ENCODE measurements at places on chromosomes 3 and 15.

GRCh38 chr3:106059953-106060517 lies 191.2 kb upstream of the CBLB start:
- DNase-seq, result no peak

GRCh38 chr3:487614-488013 lies 291.1 kb downstream of the CHL1 start:
- no peak for DNase-seq

- DNase-seq, result no peak
Measured at GRCh38 chr3:4392992-4393391, 74.1 kb downstream of the SUMF1 start.

DNA sequence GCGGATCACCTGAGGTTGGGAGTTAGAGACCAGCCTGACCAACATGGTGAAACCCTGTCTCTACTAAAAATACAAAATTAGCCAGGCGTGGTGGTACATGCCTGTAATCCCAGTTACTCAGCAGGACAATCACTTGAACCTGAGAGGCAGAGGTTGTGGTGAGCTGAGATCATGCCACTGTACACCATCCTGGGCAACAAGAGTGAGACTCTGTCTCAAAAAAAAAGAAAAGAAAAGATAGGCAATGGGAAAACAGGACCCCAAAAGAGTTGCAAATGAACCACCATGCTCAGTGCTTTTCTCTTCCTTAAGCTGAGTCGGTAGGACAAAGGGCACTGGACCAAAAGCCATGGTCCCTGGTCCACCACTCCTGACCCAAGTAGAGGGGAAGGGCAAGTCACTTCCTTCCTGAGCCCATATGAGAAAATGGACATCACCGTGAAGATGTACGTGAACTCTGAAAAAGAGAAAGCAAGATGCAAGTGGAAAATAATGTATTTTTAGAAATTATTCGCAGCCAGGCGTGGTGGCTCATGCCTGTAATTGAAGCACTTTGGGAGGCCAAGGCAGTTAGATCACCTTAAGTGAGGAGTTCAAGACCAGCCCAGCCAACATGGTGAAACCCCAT lies 2.6 kb downstream of the ITGB5 start:
- DNase-seq, result no peak

- no peak for DNase-seq
Measured at GRCh38 chr3:139020868-139021234, at the start of gene PRR23B. PRR23B (minus strand) TSS chr3:139020926; CDS start chr3:139020661, 265 bp downstream.

GRCh38 chr3:24454856-24455255 lies 39.8 kb downstream of the THRB start:
- DNase-seq, result no peak

GRCh38 chr15:32747921-32748342 lies 30.1 kb downstream of the GREM1 start:
- no peak for DNase-seq

GRCh38 chr15:63605816-63606215 lies 8.6 kb downstream of the FBXL22 start:
- peak; percentile 66 for DNase-seq

DNA sequence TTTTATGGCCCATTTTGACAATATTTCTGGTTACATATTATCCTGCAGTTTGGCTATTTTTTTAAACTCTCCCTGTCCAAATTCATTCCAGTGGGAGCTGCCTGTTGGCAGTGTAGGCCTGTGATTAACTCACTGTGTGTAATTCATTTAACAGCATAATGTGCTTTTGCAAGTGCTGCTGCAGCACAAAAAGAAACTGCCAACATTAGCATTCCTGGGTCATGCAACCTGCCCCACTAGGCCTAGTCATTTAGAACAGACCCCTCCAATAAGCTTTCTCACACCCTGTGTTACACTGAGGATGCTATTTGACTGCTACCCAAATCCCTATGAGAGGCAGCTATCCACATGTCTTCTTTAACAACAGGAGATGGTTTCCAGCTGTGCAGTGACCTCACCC lies 251.2 kb upstream of the UBE2E2 start:
- DNase-seq, result no peak

DNA sequence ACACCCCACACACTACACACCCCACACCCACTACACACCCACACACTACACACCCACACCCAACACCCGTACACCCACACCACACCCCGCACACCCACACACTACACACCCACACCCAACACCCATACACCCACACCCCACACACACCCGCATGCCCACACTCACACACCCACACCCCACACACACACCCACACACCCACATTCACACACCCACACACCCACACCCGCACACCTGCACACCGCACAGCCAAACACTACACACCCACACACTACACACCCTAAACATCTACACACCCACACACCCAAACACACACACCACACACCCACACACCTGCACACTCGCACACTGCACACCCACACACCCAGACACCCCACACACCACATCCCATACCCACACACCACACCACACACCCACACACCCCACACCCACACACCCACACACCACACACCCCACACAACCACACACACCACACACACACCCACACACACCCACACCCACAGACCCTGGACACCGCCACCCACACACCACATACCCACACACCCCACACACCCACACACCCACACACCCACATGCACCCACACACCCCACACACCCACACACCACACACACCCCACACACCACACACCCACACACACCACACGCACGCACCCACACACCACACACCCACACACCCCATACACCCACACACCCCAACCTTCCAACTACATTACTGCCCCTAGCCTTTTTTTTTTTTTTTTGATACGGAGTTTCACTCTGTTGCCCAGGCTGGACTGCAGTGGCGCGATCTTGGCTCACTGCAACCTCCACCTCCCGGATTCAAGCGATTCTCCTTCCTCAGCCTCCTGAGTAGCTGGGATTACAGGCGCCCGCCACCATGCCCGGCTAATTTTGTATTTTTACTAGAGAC lies 16.9 kb downstream of the CEP19 start:
- DNase-seq, result no peak

DNA sequence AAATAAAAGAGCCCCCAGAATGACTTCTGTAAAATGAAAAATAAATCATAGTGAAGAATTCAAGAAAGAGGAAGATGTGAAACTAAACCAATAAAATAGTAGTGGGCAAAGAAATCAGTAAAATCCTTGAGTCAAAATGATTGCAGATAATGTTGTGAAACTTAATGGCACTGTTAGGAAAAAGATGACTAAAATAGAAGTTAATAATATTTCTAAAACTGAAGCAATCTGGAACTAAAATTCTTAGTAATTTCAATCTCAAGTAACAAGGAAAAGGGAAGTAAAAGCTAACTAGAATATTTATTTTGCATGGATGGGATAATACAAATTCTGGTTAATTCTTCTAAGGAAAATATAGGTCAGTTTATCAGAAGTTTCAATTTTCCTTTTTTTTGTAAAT lies 84.6 kb downstream of the TMCO5A start:
- DNase-seq, result no peak

GRCh38 chr3:183307749-183308148 lies 54.7 kb downstream of the B3GNT5 start:
- no peak for DNase-seq

- DNase-seq, result no peak
Measured at GRCh38 chr3:49772703-49773102, 13.6 kb downstream of the IP6K1 start.

DNA sequence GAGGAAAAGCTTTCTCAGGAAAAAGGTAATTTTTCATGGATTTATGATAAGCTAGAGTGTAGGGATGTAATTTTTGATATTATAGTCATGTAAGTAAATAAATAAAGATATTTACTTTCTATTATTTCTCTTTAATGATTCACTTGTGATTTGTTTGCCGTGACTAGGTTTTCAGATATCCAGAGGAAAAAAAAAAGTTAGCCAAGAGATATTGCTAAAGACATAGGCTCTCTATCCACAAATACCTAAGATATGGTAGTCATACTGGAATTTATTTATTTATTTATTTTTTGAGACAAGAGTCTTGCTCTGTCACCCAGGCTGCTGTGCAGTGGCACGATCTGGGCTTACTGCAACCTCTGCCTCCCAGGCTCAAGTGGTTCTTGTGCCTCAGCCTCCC lies 59.9 kb downstream of the AP4E1 start:
- no peak for DNase-seq

- no peak for DNase-seq
Measured at GRCh38 chr3:5136919-5137429, 14.9 kb downstream of the ARL8B start.

DNA sequence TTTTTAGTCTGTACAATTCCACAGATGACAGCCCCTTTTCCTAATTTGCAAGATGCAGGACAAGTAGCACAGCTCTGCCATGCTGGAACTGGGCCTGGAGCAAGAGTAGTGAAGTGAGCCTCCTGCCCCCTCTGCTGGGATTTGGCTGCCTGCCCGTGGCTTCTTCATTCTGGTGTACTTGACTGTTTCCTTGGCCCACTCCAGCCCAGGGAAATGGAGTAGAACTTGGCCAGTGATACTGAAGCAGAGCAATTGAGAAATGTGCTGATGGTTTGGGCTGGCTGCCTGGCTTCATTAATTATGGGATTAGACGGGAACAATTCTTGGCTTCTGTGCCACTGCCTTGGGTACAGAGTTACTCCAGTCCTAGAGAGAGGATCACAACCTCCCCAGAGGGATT lies 2.8 kb downstream of the GPD1L start:
- no peak for DNase-seq

DNA sequence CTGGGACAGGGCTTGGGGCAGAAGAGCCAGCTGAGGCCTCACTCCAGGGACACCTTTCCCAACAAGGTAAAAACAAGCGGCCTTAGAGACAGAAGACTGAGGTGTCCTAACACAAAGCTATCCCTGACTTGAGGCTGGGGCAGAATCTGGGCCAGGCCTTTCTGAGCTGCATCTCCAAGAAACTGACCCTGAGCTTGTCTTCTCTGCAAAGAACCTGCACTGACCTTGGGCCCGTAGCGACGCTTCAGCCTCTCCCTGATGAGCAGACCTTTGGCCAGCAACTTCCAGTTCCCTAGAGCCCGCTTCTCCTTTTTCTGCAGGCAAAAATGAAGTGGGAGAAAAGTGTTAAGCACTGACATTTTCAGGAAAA lies 22.2 kb downstream of the TMEM43 start:
- no peak for DNase-seq

GRCh38 chr15:58588096-58588495 lies 156.3 kb downstream of the LIPC start:
- DNase-seq, result no peak

GRCh38 chr3:171833789-171834460 lies 9.2 kb upstream of the TMEM212 start:
- DNase-seq, result no peak

GRCh38 chr3:72230774-72231379 lies 445.9 kb upstream of the PROK2 start:
- no peak for DNase-seq

GRCh38 chr15:91790836-91791235 lies 62.7 kb upstream of the SLCO3A1 start:
- DNase-seq, result no peak

DNA sequence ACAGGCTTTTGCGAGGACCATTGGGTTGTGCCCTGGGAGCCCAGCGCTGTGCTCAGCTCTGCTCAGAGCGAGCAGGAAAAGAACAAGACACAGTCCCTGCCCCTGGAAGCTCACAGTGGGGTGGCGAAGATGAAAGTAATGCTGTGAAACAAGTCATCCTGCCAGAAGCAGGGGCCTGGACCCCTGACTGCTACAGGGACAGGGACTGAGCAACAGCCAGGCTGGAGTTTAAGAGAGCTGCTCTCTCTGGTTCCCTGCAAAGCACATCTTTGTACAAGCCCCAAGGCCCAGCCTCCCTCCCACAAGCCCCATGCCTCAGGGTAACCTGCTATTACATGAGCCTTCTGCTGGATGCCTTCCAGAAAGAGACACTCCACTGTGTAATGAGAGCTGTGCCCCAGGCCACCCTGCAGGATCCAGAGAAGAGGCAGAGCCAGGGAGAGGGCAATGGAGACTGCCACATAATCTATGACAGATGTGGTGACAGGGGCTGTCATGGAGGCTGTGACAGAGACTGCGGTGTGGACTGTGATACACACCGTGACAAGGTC lies 7.1 kb upstream of the HCN4 start:
- DNase-seq, result no peak

- no peak for DNase-seq
Measured at GRCh38 chr3:7518026-7518425, 657.1 kb downstream of the GRM7 start.

- DNase-seq, result no peak
Measured at GRCh38 chr3:150472421-150472820, 64.3 kb downstream of the TSC22D2 start.

DNA sequence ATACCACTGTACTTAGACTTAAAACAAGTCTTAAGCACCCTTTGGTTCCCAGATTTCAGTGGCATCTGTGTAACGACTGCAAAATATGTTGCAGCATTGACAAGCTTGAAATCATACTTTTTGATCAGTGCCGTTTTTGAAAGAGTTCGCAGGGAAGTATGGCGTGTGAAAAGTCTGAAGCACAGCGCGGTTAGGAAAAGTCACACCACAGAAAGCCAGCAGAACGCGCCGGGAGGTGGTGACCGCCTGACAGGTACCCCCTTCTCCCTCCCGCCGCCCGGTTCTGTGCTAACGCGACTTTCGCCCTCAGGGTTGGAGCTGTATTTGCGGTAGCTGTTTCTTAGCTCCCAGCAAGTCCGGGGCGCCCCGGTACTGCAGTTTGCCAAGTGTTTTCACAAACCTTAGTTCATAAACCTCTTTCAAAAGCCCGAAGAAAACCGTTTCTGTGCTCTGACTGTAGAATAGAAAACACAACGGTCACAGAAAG lies 481 bp upstream of the CRYBG3 start:
- DNase-seq, result no peak

DNA sequence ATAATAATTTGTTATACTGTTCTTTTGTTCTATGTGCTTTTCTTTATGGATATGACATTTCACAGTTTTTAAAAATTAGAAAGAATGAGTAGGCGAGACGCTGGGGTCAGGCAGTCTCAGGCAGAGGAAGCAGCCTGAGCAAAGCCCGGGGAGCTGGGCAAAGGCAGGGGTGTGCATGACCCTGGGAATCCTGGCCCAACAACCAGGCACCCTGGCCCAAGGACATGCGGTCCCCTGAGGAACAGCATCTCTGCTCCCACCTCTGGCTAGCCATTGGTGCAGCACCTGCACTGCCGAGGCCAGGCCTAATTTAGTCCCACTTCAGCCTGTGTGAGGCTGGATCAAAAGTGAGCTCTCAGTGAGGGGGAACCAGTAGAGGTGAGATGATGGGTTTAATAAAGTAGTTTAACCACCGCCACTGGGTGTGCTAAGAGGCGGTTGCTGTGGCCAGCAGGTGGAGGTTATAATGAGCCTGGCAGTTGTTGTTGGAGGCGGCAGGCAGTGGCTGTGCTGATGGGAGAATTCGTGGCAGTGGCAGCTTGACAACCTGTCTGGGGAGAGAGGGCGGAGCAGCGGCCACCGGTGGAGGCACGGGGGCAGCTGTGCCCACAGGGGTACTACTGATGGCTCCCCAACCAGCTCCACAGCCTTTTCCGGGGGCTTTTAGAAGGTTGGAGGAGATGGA lies 41.5 kb downstream of the PRKCD start:
- no peak for DNase-seq

- DNase-seq, result no peak
Measured at GRCh38 chr15:71392861-71393283, 277.6 kb downstream of the THSD4 start.

Measured in thymus (tissue), 14 donors.